Type B pancreatic cell (in vitro differentiated cells): ENCODE measurements at places on chromosomes 7 and 10. TPM values are rescaled to one million over a fixed set of nuclear protein-coding genes. Genes with fewer than 3 reads are reported as not detected.

- DNase-seq: no peak
Observed at GRCh38 chr10:65719790-65720189, 1206.0 kb upstream of the LRRTM3 start.

Gene SCIN
- 3.4 and 3.9 TPM in 2 replicates for total RNA-seq

Gene CALHM3
- total RNA-seq: 3.3 and 20.3 TPM in 2 replicates

Gene GTF2IRD1
- total RNA-seq: 43.6 and 47.9 TPM in 2 replicates

Gene CYP3A5
- 33.1 and 53.0 TPM in 2 replicates for total RNA-seq

Gene ENO4
- total RNA-seq: 1.4 and 4.4 TPM in 2 replicates

Gene C10orf62
- 0.34 TPM in 1 of 2 replicates, not detected in the other for total RNA-seq

DNA sequence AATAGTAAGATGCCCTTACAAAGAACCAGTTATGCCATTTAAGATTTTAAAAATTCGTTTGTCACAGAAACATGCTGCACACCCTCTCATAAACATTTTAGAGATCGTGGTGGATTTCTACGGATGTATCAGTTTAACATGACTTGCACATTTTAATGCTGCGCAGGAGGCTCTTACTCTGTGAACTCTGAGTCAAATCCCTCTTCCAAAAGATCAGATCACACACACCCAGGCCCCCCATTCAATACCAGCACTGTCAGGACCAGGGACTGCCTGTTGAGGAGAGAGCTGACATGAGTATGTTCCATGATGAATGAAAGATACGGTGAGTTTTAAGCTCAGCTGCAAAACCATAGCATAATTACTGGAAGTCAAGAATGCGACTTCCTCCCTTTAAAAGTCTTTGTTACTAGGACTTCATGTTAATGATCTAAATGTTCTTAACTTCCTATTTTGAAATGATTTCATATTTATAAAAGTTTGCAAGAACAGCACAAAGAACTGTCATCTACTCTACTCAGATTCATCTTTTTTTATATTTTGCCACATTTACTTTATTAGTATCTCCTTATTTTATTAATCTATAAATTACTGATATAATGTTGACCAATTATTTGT lies 500.2 kb downstream of the GLRX3 start:
- no peak for DNase-seq

Gene VPS37D
- total RNA-seq: 3.8 and 12.9 TPM in 2 replicates

Gene SUN3
- total RNA-seq: not detected in 2 replicates

DNA sequence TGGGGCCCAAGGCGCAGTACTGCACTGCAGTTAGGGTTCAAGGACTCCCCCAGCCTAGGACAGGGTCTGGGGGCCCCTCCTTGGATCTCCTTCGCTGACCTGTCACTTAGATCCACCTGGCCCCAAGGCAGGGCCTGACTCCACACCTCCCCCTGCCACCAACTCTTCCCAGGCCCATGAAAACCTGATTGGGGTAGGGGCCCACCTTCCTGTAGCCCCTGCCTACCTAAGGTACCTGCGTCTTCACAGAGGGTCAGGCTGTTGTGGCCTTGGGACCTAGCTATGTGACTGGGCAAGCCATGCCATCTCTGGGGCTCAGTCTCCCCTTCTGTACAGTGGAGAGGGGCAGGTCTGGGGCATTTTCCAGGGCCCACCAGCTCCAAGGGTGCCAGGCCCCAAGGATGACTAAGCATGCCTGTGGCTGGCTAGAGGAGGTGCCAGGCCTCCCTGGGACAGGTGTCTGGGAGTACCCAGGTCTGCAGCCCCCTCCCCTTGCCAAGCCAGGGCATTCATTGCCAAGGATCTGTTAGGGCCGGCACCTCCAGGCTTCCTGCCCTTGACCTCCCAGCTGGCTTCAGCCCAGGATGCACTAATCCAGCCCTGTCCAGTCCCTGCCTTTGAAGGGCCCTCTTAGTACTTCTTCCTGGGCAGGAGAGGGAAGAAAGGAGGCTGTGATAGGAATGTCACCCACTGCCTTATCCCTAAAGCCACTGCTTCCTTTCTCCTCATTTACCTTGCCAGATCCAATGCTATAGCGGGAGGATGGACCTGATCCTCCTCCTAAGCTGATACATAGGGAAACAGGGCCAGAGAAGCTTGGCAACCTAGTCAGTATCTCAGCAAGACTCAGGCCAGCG lies 1.3 kb downstream of the LIMK1 start:
- no peak for DNase-seq

DNA sequence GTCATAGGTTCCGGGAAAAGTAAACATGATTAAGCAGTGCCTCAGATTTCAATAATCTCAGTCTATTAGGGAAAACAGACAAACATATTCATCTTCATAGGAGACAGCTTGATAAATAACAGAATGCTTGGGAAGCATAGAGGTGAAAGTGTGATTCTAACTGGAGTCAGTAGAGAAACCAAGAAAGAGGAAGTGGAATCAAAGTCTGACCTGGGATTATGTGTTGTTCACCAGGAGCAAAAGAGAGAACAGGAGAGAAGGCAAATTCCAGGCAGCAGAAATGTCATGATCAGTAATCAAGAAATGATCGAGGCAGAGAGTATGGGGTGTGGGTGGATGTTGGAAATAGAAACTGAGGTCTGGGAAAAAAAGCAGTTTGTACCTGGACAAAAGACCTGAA lies 43.7 kb downstream of the DGKB start:
- DNase-seq: no peak

- DNase-seq: no peak
Observed at GRCh38 chr7:67267914-67268313, 271.3 kb downstream of the TYW1 start.

DNA sequence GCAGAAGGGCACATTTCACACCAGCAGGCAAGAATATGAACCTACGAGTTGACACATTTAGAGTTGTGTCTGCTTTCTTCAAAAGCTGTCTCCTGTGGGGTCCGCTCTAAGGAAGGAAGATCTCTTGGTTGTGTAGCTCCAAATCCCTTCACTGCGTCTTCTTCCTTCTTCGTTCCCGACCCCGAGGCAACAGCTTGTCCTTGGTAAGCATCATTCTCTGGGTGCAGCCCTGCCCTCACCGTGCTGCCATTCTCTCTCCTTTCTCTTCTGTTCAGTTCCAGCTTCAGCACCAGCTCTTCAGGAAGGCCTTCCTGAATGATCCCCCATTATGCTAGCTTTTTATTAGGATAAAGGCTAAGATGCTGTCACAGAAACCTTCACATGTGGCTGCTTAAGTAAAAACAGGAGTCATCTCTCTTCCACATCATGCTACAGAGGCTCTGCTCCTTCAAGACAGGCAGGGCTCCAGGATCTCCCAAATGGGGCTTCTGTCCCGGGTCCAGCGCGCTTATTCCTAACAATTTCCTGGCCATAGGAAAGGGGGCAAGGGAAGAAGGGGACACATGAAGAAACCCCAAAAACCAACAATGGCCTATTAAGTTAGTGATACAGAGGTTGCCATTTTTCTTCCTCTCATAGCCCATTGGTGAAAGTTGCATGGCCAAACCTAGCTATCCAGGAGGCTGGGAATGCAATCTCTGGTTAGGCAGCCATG lies 52.2 kb upstream of the SHH start:
- DNase-seq: peak; percentile 8

GRCh38 chr10:110446954-110447608 lies 50.6 kb upstream of the DUSP5 start:
- DNase-seq: no peak

Gene MUC12
- total RNA-seq: 0.50 and 1.6 TPM in 2 replicates

Gene HOXA4
- total RNA-seq: 28.5 and 37.6 TPM in 2 replicates

Gene EPDR1
- total RNA-seq: 0.90 and 6.1 TPM in 2 replicates

DNA sequence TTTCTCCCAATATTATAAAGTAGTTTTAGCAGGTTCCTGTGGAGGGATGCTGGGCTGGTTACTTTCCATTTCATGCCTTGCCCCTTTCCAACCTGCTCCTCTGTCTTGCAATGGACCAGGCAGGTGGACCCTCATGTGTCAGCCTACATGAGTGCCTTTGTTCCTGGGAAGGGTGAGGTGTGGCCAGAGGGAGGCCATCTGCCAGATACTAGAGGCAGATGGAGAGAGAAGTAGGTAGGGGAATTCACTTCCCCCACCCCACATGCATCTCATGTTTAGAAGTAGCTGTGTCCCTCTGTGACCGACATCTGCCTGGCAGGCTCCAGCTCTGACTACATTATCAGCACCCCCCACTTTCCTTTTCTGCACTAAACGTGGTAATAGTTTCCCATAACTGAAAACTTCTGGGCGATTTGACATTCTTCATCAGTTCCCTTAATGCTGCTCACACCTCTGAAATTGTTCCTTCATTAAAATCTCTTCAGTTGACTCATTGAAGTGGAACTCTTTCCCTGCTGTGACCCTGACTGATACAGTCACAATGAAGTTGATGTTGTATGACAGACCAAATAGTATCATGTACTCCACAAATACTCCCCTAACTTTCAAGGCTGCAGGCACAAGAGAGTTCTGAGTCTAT lies 396.3 kb upstream of the FZD8 start:
- DNase-seq: no peak

Gene DPP6
- total RNA-seq: 4.1 and 4.9 TPM in 2 replicates

DNA sequence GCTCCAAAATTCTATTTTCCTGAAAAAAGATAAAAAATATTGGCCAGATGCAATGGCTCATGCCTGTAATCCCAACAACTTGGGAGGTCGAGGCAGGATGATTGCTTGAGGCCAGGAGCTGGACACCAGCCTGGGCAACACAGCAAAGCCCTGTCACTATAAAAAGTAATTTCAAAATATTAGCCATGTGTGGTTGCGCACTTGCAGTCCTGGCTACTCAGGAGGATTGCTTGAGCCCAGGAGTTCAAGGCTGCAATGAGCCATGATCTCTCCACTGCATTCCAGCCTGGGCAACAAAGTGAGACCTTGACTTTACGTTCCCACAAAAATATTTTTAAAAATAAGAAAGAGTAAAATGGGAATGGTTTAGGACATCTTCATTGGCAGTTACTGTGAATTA lies 104.1 kb upstream of the AFAP1L2 start:
- DNase-seq: no peak

GRCh38 chr10:7008645-7009044 lies 402.2 kb downstream of the SFMBT2 start:
- no peak for DNase-seq

DNA sequence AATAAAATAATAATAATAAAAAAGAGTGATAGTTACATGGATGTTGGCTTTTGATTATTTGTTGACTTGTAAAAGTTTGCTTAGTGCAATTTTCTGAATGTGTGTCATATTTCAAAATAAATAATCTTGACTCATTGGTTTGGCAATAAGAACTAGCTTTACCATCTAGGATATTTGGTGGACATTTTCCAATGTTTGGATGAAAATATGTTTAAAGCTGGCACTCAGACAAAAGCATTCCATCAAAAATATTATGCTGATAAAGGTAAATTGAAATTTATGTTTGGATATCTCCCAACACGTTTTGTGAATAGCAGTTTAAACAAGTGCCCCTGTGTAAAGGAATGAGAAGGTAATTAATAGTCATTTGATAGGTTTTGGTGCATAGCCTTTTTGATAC lies 62.5 kb upstream of the KCNMA1 start:
- no peak for DNase-seq

DNA sequence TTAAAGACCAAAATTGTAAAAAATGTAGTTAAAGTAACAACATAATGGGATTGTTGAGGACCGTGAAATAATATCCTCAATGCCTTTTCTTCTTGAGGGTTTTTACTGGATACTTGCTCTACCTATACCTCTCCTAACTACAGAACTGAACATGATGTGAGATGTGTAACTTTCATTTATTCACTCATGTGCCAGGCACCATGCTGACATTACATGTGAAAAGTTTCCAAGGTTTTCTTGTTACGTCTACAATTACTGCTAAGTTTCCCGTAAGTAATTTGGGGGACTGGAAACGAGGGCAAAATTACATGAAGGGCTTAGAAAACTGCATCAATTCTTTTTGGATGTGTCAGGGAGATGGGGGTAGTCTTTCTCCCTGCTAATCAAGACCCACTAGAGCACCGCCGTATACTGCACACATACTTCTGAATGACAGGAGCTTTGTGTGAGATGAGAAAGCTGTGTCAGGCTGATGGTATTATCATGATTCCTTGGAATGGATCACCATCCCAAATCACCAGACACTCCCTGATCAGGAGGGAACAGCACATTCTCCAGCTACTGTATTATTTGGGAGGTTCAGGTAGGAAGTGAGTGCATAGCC lies 41.8 kb downstream of the PTPRZ1 start:
- DNase-seq: no peak

Gene LRRD1
- total RNA-seq: 0.19 TPM in 1 of 2 replicates, not detected in the other

DNA sequence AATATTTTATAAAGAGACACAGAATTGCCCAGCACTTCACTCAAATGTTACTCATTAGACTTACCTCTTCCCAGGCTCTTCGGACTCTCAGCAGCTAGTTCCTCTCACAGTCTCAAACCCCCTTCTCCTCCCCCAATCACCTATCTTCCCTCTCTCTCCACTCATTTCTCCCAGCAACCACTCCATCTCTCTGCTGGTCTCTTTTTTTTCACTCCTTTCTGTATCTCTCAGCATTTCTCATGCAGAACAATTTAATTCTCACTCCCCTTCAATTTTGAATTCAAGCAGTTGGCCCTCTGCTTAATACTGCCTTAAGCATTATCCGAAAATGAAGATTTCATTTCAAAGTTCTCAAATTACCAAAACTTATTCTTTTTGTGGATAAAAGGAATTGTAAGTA lies 34.4 kb upstream of the CAV2 start:
- DNase-seq: no peak
